ENCODE measurements at places on chromosomes 2 and 18.

- no peak for DNase-seq
These were observed 23.8 kb upstream of the IL1R2 start for GRCh38 chr2:101967826-101968513.

DNA sequence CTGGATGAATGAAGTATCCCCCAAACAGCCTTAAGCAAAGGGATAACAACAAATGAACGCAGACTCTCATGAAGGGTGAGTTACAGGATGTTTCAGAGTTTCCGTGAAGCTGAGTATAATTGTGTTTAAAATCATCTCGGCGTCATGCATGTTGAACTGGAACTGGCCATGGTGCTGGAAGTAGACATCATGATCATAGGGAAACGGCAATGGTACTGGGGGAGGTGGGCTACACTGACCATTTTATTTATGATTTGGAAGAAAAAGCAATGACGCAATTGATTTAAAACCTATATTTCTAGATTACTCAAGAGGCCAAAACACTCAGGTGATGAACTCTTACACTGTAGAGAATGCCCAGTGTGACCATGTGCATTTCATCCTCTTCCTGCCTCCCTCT lies 387.9 kb upstream of the MYT1L start:
- no peak for DNase-seq

- DNase-seq, result no peak
These were observed 849.0 kb downstream of the RNF144A start for GRCh38 chr2:7766088-7766722.

GRCh38 chr2:148201075-148202004 lies 180.4 kb downstream of the MBD5 start:
- DNase-seq, result peak; percentile 14

GRCh38 chr2:73350035-73350691 lies 35.5 kb upstream of the ALMS1 start:
- no peak for DNase-seq

- DNase-seq, result no peak
These were observed 25.5 kb downstream of the CCDC141 start for GRCh38 chr2:179024445-179024844.

DNA sequence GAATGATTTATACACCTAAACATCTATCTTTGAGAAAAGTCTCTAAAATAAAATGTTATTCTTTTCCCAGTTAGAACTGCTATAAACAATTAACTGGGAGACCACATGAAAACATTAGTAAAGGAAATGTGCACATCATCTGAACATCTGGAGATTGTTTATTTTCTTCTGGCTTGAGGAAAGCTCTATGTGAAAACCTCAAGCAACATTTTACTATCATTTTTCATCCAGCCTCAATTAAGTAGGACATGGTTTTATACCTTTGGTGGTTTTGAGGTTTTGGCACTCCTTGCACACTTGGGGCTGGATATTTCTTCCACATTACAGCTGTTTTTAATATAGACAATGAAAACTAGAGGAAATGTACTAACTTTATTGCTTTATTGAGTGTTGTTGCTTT lies 609.5 kb upstream of the SLC8A1 start:
- no peak for DNase-seq

DNA sequence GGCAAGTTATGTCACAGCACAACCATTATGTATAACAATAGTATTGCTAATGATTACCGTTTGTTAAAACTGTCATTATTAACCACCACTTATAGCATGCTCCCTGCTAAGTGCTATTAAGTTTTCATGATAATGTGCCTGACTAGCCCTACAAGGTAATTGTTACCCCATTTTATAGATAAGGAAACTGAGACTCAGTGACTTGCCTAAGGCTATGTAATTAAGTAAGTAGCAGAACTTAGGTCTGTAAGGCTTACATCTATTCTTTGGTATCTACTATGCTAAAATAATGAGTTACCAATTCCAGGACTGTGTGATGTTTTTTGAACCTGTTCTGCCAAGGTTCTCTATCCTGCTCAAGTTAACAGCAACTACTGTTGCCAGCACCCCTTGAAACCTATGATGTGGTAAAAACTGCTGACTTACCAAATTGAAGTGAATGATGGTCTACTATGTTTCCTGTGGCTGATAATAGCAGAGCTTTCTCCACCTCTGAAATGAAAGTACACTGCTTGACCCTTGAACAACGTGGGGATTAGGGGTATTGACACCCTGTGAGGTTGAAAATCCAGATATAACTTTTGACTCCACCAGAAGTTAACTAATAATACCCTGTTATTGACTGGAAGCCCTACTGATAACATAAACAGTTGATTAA lies 18.2 kb downstream of the ACVR2A start:
- DNase-seq, result no peak

DNA sequence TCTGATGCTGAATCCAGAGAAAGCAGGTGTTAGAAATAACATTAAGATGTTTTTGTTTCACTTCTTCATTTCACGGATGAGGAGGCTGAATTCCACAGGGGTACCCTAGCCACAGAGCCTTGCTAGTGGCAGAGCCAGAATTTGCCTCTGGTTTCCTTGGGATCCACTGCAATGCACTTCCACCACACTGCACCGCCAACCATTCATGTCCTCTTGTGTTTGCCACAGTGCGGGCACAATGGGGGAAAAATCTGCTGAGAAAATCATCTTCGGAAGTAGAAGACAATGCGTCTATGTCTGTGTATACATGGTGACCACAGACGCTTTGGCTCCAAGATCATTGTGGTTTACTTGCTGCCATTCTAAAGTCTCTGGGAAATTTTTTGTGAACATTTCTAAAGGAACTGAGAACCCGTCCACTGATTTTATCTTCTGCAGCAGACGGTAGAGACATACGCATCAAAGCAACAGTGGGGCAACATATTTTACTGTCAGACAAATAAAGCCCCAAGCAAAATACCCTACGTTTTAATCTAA lies 14.9 kb downstream of the ICOS start:
- no peak for DNase-seq

DNA sequence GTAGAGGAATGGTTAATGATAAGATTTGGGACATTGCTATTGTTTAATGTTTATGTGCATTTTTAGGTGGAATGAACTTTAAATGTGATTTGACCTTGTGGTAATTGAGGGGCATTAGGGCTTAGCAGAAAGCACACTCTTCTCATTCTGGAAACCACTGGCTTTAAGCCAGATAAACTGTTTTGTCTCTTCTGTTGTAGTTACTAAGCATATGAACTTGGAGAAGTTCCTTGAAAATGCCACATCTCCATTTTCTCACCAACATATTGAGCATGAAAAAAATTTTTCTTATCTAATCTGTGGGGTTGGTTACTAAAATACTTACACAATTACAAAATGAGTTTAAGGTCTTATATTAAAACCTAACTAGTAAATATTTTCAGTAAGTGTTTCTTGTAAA lies 70.8 kb upstream of the FSHR start:
- no peak for DNase-seq

GRCh38 chr18:9413576-9413975 lies 61.7 kb upstream of the RALBP1 start:
- no peak for DNase-seq

GRCh38 chr2:61887717-61888266 lies 664 bp downstream of the CCT4 start:
- no peak for DNase-seq

- DNase-seq, result no peak
These were observed 156.2 kb upstream of the CELF4 start for GRCh38 chr18:37721544-37722522.

DNA sequence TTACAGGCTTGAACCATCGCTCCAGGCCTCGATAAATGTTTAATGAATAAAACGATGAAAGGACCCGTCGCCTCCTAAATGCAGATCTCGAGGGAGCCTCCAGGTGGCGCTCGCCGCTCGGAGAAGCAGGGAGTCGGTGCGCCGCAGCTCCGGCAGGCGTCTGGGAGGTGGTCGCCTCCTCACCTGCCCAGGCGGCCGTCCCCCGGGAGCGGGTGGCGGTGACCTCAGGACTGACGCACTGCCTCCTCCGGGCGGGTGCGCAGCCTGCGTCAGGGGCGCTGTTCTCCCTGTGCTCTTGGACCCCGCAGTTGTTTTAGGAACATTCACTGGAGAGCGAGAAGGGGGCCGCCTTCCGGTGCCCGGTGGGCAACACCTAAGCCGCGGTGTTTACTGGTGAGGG lies 38.6 kb upstream of the POLE4 start:
- DNase-seq, result peak; percentile 52

GRCh38 chr18:8786483-8787370 lies 81.4 kb downstream of the MTCL1 start:
- DNase-seq, result no peak

DNA sequence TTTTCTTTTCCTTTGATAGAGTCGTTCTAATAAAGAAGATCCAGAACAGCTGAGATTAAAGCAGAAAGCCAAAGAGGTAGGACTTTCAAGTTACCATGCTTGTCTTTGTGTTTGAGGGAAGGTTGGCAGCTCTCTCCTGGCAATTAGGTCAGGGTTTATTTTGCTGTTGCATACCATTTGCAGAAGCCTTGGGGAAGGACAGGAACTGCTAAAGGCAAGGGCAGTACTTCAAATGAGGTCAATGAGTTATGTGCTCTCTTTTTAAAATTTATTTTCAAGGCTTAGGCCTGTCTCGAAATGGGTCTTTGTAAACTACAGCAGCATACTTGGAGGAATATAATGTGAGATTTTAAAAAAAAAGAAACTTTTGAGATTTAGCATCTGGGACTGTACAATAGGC lies 108.9 kb downstream of the TAF4B start:
- DNase-seq, result no peak

DNA sequence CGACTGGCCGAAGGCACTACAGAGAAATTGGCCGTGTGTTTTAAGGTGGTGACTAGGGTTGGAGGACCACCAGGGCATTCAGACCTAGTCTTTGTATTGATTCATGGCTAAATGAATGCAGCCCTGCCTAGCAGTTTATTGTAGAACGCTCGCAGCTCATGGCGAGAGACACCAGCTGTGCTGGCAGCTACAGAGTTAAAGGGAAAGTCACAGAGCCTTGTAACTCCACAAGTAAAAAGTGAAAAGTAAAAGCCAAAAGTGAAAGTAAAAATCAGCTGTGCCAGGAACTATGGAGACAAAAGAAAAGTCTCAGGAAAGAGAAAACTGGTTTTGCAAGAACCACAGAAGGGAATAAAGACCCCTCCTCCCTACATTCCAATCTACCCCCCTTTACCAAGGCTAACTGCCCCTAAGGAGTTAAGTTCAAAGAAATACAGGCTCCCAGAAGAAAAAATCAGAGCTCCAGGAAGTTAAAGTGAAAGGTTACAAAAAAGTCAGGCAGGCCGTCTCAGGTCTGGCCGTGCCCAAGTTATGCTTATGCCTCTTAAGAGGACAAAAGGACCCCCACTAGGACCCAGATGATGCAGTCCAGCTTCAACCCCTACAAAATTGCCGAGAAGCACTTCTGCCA lies 46.4 kb upstream of the SELENOI start:
- DNase-seq, result peak; percentile 14

- DNase-seq, result no peak
These were observed 291.5 kb downstream of the SLC4A3 start for GRCh38 chr2:219918944-219919343.

DNA sequence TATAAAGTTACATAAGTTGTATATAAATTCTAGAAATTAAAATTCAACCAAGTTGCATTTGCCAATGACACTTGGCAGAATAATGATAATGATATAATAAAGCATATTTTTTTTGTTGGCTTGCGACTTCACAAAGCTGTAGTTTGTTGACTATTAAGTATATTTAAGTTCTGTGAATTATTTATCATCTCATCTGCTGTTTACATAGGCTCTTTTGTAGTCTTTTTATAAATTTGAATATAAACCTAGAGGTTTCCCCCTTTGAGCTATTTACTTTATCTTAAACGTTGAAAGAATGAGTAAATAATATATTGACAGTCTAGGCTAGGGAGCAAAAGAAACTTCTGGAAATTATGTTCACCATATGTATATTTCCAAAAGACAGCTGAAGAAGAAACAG lies 32.9 kb downstream of the C18orf63 start:
- DNase-seq, result no peak

GRCh38 chr2:69385443-69386151 lies 1.4 kb downstream of the GFPT1 start:
- no peak for DNase-seq

GRCh38 chr18:11119550-11119949 lies 29.8 kb downstream of the PIEZO2 start:
- no peak for DNase-seq

- no peak for DNase-seq
These were observed 37.1 kb downstream of the SLC25A52 start for GRCh38 chr18:31723639-31723989.
